ENCODE measurements at places on chromosomes 6 and 20.
A peak's percentile ranks its signal among the peaks of the same experiment; 100 is the strongest.

- DNase-seq, result no peak
Measured at GRCh38 chr20:35307666-35308653, 15.7 kb upstream of the FAM83C start.

DNA sequence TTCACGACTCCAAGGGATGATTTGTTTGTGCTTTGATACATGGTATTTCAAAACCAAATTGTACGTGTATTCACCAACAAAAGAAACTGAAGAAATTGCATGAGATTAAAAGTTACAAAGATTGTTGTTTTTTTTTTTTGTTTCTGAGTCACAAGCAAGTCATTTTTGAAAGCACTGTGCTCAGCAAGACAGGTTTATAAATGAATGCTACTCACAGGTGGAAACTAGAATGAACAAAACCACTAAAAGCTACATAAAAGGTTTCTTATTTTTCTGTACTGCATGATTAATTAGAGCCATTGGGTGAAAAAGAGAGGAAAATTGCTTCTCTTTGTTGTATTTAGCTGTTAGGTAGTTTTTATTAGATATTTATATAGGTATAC is 90.2 kb upstream of the RIPOR2 start:
- no peak for DNase-seq

DNA sequence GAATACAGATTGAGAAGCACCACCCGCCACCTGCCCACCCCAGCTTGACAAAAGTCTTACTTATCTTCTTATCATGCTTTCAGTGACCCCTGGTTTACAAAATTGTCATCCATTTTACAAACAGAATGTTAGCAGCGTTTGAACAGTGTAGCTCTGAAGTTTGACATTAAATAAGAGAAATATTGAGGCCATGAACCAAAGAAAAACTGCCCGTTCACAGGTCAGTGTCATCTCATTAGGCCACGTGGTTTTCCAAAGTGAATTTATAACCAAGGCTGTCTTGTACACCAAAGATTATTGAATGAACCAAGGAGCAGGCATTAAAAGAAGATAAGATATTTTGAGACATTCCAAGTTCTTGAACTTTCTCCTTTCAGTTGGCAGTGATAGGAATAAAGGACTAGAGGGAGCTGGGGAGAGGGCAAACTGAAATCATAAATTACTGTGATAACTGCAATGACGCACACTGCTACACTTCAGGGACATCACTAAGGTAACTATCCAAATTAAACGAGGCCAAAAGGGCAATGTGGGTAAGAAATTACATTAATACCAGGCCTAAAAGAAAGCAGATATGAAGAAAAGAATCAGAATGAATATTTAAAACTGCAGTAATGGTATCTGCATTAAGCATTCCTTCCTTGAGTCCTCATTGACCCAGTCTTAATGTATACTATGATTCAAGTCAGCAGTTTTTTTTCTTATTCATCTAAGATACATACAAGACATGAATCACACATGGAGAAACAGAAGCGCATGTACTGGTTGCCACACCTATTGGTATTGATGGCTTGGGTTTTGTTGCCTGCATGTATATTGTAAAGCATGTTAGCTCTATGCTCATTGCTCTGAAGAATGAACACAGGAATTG is 159.8 kb upstream of the ARG1 start:
- no peak for DNase-seq

- DNase-seq, result peak; percentile 59
Measured at GRCh38 chr6:13194852-13195251, 133.5 kb downstream of the TBC1D7 start.

GRCh38 chr6:24686946-24687345 is 20.1 kb downstream of the ACOT13 start:
- DNase-seq, result no peak

DNA sequence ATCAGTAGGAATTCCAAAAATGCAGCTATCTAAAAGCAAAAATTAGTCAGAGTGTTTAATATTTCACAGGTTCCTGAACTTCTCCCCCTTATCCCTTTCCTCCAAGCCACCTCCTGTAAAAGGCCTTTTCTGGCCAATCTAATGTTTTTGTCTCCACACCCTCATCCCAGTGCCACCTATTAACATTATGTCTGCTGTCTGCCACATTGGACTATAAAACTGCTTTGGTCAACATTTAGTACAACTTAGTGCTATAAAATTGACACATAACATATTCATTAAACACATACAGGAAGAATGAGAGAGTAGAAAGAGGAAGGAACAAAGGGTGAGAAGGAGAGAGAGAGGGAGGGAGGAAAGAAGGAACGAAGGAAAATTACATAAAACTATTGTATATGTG is 47.7 kb downstream of the MMUT start:
- no peak for DNase-seq

DNA sequence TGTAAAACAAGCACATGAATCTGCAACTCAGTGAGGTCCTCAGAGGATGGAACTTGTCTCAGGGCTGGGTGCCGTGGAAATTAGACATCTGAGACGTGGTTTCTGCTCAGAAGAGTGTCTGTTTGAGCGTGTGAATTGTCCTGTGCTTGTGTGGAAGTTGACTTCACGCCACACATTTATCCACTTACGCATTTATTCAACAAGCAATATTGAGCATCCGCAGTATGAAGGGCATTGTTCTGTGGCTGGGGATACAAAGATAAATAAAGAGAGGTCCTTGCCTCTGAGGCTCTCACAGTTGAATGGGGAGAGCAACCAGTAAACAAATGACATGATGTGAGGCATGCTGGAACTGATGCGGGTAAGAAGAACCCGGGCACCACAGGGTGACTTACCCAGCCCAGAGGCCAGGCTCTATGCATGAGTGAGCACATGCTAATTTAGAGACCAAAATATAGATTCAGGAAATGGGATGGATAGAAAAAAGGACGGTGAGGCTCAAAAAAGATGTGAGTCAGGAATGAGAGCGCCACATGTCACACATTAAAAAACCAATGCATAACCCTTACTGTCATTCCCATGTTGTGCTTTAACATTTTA is 60.4 kb downstream of the SOBP start:
- no peak for DNase-seq

- no peak for DNase-seq
Measured at GRCh38 chr6:96975852-96976251, 51.3 kb downstream of the KLHL32 start.

- peak; percentile 85 for DNase-seq
Measured at GRCh38 chr6:16183187-16183664, 54.3 kb downstream of the MYLIP start.

DNA sequence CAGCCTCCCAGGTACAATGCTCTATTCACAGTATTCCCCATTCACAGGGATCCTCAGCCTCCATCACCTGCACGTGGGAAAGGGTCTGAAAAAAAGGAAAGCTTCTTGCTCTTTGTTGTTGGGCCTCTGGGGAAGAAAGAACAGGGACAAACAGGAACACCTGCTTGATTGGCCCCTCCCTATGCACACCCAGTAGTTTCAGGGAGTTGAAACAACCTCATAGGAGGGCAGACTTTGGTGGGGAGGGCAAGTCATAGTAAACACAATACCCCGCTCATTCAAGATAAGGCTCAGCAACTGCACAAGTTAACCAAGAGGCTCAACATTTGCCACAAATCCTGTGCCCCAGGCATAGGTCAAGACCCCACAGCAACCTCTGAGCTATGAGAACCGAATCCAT is 1.7 kb downstream of the GHRH start:
- no peak for DNase-seq

GRCh38 chr20:23161968-23162696 is 76.0 kb upstream of the CD93 start:
- peak; percentile 53 for DNase-seq

DNA sequence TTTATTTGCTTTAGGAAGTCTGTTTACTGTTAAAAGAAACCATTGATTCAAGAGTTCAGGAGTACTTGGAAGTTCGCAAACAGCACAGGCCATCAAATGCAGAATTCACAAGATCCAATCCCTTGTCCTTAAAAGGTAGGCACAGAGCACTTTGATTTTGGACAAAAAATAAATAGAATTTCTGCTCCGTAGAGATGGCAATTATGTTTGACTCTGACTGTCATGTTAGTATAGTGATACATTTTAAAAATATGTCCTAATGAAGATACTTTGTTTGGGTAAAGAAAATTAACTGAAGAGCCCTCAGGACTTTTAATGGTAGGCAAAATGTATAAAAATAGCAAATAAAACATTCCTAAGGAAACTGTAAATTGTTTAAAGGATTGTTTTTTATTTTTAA is 113.1 kb downstream of the JAG1 start:
- no peak for DNase-seq

DNA sequence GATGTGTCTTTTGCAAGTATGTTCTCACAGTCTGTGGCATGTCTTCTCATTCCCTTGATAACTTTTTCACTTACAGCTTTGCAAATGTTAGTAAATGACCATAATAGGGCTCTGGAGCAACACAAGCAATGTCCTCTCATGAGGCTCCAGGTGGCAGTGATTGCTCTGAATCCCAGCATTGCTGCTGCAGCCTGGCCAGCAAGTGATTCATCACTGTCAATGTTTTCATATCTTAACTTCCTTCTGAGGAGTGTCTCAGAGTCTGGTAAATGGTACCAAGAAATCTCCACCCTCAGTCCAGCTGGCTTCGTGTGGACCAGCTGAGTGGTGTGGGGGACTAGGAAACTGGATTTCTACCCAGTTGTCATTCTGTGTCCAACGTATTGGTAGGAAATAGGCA is 139.6 kb downstream of the MYLK4 start:
- DNase-seq, result no peak
